ENCODE measurements at places on chromosomes 13 and 19.

- DNase-seq = peak; percentile 75
These were observed 84.3 kb downstream of the RNASEH2B start for GRCh38 chr13:50993934-50994333.

DNA sequence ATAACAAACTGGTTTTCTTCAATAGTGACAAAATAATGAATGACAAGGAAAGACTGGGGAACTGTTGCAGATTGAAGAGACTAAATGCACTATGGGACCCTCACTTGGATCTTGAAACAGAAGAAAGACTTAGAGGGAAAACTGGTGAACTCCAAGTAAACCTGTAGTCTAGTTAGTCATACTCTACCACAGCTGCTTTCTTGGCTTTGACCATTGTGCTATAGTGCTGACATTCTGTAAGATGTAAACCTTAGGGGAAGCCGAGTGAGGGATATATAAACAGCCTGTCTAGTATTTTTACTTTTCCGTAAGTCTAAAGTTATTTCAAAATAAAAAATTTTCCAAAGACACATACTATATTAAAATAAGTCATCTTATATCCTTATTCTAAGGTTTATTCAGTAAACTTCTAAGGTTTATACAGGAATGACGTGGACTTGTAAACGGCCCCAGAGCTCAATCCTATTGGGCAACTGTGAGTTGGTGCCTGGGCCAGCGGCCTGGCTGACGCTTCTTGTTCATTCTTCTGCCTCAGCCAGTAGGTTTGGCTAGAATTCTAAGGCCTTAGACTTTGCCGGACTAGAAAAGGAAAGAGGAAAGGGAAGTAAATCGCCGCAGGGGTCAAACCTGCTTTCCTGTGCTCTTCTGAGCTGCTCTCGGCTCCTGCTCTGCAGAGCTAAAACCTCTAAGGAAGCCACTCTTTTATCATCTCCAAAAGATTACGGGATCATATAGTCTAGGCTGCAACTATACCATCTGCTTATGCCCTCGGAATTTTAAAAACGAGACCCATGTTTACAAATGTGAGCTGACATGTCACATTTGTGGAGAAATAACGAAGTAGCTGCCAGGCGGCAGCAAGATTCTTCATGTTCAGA, 33.6 kb upstream of the UBE2L5 start:
- peak; percentile 83 for DNase-seq

- peak; percentile 72 for DNase-seq
These were observed 87.8 kb downstream of the MAB21L1 start for GRCh38 chr13:35388441-35389355.

- DNase-seq = no peak
These were observed 56.1 kb downstream of the PDS5B start for GRCh38 chr13:32642316-32642715.

DNA sequence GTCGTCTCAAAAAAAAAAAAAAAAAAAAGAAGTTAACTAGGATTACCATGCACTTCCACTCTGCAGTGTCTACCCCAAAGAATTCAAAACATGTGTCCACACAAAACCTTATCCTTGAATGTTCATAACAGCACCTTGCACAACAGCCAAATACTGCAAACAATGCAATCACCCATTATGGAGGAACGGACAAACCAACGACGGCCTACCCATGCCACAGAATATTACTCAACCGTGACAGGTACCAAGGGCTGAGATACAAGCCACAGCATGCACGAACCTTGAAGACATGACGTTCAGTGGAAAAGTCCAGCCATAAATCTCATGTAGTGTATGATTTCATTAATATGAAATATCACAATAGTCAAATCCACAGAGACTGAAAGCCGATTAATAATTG, 3.0 kb upstream of the SHISA7 start:
- DNase-seq = no peak

DNA sequence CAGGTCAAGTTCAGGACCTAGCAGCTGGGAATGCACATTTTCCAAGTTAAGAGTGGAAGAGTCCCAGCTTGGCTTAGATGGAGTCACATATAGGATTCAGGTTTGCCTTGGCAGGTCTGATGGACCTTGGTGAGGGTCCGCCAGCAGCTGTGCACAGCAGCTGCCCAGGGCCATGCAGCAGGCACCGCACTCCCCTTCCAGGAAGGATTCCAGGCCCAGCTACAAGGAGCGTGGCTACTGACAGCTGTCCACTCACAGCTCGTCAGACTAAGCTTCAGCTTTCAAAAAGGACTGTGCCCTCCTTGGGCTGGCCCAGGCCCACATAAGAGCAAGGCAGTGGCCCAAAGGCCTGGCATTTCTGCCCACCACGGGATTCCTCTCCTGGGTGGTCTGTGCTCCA, 68.4 kb downstream of the ALOX5AP start:
- no peak for DNase-seq

DNA sequence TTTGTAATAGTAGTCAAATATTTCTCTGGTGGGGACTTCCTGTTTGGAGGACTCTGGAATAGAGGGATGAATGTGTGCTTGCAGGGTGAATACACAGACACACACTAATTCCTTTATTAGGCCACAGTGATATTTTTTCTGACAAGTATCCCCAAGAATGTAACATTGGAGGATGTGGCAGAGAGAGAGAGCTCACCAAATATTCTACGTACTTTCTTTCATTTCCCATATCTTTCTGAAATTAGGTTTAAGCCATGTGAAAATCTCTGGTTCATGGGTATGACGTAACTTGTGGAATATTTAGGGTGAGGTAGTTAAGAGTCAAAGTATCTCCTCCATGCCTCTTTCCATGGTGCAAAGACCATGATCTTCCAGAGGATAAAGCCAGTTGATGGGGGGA, 463.4 kb downstream of the DIAPH3 start:
- DNase-seq = no peak

- DNase-seq = no peak
These were observed 35.7 kb downstream of the ZSWIM4 start for GRCh38 chr19:13830741-13831536.

Measured in fibroblast of mammary gland (primary cell).